ENCODE measurements at places on chromosomes 4 and X.
A peak's percentile ranks its signal among the peaks of the same experiment; 100 is the strongest.

DNA sequence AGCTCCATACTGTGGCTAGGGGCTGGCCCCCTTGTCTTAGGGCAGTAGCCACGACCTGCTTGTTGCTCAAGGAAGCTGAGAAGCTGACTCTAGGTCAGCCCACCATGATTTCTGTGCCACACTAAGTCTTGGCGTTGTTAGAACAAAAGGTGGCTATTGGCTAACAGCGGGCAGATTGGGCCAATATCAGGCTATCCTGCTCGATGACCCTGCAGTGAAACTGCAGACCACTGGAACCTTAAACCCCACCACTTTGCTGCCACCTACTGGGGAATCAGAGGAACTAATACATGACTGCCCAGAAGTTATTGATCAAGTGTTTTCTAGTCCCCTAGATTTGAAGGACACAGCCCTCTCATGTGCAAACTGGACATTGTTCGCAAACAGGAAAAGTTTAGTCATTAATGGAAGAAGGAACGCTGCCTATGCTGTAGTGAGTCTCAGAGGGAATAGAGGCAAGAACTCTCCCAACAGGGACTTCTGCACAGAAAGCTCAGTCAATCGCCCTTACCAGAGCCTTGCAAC is 17.0 kb upstream of the PAPSS1 start:
- peak; percentile 68 for DNase-seq

DNA sequence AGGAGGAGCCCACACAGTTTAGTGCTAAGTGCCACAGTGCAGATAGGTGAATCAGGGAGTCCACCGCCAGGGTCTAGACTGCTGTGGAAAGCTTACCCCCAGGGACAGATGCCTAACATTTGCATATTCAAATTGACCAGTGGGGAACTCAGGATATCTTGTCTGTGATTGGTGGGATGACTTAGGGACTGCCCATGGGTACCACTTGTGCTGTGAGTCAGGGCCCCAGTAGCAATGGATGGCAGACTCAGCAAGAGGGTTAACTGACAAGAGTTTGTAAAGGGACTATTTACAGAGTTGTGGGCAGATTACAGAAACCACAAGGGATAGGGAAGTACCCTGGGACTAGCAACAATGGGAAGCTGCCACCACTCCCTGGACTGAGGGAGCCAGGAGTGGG is 282.1 kb downstream of the BCOR start:
- peak; percentile 80 for DNase-seq

DNA sequence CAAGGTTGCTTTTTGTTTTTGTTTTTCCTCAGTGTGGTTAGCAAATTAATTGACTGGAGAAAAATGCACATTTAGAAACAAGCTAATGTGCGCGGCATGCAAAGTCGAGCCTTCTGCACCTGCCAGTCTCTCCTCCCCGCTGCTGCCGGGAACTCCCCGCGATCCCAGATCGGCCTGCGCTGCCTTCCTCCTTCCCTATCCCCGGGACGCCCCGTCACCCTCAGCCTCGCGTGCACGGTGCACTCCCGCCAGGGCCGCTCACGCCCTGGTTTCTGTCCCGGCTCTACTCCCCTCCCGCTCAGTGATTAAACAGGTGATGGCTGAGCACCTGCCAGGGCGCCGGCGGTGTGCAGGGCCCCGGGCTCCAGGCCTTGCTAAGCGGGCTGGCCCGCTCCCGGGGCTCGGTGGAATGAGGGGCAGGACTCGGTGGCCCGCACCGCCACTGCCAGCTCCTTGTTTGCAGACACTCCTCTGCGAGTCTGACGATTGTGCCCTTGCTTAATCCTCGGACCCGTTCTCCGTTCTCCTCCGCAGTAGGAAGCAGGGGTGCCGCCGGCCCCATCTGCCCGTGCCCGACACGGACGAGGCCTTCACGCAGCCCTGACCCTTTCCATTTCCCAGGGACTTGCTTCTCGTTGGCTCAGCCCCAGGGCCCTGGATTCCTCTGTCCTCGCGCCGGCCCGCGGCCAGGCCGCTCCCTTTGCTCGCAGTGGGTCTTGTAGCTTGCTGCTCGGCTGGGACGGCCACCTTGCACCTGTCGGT is 143.4 kb downstream of the TRIML1 start:
- DNase-seq, result no peak

GRCh38 chr4:122889726-122890125 is 32.7 kb downstream of the NUDT6 start:
- no peak for DNase-seq

GRCh38 chr4:129738175-129738574 is 642.2 kb downstream of the C4orf33 start:
- no peak for DNase-seq

DNA sequence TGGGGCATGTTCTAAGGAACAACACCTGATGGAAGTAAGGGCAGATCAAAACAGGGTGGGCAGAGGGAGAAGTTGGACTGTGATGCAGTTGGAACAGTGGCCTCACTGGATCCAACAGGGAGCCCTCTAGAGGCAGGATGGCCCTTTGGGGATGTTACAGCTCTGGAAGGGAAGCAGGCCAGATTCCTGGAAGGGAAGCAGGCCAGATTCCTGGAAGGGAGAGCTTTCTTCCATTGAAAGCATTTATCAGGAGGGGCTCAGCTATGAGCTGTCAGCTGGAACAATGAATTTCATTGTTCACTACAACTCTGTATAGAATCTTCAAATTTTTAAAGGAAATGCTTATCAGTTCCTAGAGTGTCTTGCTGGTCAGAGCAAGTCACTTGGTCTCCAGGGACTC is 17.7 kb downstream of the IL15 start:
- no peak for DNase-seq

DNA sequence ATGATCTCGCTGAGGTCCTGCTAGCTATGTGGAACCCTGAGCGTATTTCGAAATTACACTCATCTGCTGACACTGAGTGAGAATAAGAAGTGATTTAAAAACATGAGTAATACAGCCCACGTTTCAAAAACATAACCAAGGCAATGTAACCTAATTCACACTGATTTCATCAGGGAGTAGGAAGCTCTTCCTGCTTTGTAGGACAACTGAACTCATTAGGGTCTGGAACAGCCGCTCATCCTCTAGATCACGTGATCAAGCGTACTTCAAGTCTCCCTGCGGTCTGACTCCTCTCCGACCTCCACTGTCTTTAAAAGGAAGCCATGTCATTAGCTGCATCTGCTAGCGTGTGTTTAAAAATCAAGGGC is 138.0 kb downstream of the NSUN7 start:
- DNase-seq, result no peak

DNA sequence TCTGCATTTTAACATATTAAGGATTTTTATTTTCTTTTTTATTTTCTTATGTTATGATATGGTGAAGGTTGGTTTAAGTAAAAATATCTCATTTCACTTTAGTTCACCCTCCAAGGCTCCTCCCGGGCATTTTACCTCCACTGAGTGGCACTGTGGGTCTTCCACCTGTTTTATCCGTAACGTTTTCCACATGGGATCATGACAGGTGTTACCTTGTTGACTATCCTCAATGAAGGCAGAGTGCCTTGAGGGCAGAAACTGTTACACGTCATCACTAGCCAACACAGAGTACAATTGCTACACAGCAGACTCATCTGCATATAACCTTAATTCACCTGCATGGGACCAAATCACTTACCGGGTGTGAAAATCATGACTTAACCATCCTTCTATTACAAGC is 105.8 kb downstream of the GEMIN8 start:
- no peak for DNase-seq

- DNase-seq, result no peak
These were observed 1002.7 kb upstream of the PCDH7 start for GRCh38 chr4:29717287-29718057.

- no peak for DNase-seq
These were observed 84.3 kb upstream of the PSAPL1 start for GRCh38 chr4:7518871-7519637.
